ENCODE measurements at places on chromosomes 3 and 15.

DNA sequence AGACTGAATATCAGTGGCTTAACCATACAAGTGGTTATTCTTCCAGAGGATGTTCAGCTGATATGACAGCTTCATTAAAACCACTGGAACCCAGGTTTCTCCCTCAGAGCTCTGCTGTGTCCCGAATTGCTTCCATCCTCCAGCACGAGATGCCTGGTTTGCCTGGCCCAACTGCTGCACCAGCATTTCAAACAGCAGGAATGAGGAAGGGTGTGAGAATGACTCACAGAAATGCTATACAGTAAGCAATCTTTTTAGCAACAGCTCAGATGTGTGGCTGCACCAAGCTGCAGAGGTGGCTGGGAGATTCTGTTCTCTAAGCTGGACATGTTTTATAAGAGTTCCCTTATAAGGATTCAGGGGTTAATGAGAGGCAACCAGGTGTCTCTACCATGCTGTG is 271.0 kb downstream of the GABRG3 start:
- peak; percentile 61 for DNase-seq

DNA sequence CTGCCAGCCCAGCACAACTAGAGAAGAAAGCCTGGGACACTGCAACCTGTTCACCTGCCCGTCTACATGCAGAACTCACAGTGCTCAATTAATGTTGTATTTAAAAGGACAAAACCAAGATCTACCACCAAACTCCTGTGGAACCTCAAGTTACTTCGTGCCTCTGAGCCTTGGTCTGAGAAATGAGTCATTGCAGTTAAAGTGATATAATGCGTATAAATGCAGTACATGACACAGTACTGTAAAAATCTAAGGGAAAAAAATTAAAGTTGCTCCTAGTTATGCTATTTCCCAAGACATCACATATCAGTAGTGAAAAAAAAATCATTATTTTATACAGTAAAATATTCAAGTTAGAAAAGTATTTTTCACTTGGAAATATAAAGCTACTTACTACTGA is 138.9 kb downstream of the ZIC4 start:
- DNase-seq: peak; percentile 35

GRCh38 chr3:182342252-182342651 is 451.1 kb upstream of the ATP11B start:
- no peak for DNase-seq

- DNase-seq: peak; percentile 97
Measured at GRCh38 chr15:58447271-58448010, 15.7 kb downstream of the LIPC start.

GRCh38 chr3:78281381-78281780 is 1241.5 kb downstream of the ROBO2 start:
- DNase-seq: no peak

- DNase-seq: no peak
Measured at GRCh38 chr3:186366206-186366605, 4.2 kb upstream of the DGKG start.

Data from fibroblast of skin of right biceps (primary cell).